Upper lobe of left lung (tissue), 6 donors: ENCODE measurements at places on chromosomes 12 and 14. TPM values are rescaled to one million over a fixed set of nuclear protein-coding genes. Genes with fewer than 3 reads are reported as not detected.

Gene SVOP
- not detected for total RNA-seq

DNA sequence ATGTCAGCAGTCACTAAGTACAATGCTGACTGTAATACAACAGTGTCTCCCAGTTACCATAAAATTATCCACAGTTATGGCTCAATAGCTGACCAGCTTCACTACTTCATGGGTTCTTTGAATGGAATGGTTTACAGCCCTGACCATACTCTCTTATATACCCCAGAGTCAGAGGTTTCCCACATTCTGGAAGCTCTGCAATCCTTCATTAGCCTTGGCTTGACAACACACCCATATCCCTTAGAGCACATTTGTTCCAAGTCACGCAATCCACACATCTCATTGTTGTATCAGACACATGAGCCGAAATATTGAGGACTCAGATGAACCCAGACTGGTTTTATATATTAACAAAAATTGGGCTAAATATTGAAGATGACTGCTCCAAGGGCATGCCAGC, 209.4 kb upstream of the PLXNC1 start:
- no peaks in the 10 kb centered on the region for H3K27me3 ChIP-seq
- DNase-seq: no peak
- no peak overlapping the region for H3K4me3 ChIP-seq
- H3K4me1 ChIP-seq: no peaks in the 10 kb centered on the region

GRCh38 chr12:95397571-95397970, 76.4 kb upstream of the METAP2 start:
- H3K27me3 ChIP-seq: no peaks in the 10 kb centered on the region
- H3K36me3 ChIP-seq: no peaks in the 10 kb centered on the region
- no peaks in the 10 kb centered on the region for H3K4me1 ChIP-seq
- DNase-seq: no peak
- no peak overlapping the region for H3K27ac ChIP-seq

DNA sequence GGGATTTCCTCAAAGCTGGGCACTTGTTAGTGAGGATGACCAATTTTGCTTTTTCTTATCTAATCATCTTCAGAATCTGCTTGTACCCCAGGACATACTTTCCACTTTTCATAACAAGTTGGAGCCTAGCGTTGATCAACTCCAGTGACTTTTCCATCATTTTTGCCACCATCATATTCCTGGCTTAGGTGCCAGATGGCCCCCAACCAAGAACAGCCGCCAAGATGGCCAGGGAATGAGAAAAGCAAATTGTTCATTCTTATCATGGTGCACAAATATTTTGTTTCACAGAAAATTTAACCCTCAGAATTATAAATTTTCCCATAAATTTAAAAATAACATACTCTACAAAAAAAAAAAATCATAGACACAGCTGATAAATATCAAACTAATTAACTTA, 37.5 kb downstream of the SLC2A13 start:
- H3K4me1 ChIP-seq: no peaks in the 10 kb centered on the region
- DNase-seq: no peak
- no peaks in the 10 kb centered on the region for H3K27me3 ChIP-seq
- H3K27ac ChIP-seq: no peak overlapping the region
- H3K36me3 ChIP-seq: no peaks in the 10 kb centered on the region

DNA sequence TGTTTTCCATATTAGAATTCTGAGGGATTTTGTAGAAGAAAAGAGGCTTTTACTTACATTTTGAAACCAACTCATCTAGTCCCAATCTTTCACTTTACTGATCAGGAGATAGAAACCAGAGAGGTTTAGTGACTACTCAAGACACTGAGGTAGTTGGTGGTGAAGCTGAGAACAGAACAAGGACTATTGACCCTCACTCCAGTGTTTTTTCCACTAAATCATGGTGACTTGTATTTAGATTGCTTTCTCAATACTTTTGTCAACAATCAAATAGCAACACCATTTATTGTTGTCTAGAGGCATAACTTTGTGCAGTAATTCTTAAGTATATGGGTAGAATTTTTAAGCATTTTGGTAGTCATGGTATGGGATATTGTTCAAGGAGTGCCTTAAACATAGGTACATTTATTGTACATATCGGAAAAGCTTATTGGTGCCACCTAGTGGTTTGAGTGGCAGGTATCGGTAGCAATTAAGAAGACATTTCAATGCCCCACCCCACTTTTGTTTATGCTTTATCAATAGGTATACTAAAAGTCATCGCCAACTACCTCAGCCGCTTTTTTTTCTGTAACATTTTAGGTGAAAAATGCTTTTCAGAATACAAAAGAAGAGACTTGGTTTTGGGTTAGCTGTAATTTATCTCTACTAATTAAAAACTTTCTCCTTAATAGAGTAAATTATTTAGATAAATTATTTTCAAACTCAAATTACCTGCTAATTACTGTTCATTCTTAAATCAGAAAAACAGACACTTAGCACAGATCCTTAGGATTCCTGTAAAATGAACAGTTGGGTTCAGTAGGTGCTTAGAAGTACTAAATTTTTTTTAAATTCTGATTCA, 47.3 kb upstream of the PAWR start:
- H3K36me3 ChIP-seq: no peaks in the 10 kb centered on the region
- H3K4me3 ChIP-seq: no peak overlapping the region
- no peak for DNase-seq
